Right ventricle myocardium inferior (tissue), 1 donor: ENCODE measurements at places on chromosomes 13 and 19. TPM values are rescaled to one million over a fixed set of nuclear protein-coding genes. Genes with fewer than 3 reads are reported as not detected.

Gene GSX1
- total RNA-seq, result not detected

Gene MUC16
- 0.05 TPM for total RNA-seq

Gene C13orf42
- not detected for total RNA-seq

Gene CFAP97D2
- total RNA-seq, result not detected

Gene VSIG10L
- 0.51 TPM for total RNA-seq

Gene KLF1
- not detected for total RNA-seq

Gene P2RY11
- 4.5 TPM for total RNA-seq

Gene ELANE
- 1.6 TPM for total RNA-seq

Gene FCAR
- 0.27 TPM for total RNA-seq

Gene RASL11A
- total RNA-seq, result 10.6 TPM
